ENCODE measurements at places on chromosomes 2 and 18.

GRCh38 chr2:16741498-16741897 lies 75.9 kb upstream of the CYRIA start:
- no peak for DNase-seq

- DNase-seq = no peak
Measured at GRCh38 chr2:102235491-102235890, 48.7 kb downstream of the IL1RL2 start.

GRCh38 chr18:10080372-10080771 lies 166.6 kb downstream of the VAPA start:
- DNase-seq = no peak

DNA sequence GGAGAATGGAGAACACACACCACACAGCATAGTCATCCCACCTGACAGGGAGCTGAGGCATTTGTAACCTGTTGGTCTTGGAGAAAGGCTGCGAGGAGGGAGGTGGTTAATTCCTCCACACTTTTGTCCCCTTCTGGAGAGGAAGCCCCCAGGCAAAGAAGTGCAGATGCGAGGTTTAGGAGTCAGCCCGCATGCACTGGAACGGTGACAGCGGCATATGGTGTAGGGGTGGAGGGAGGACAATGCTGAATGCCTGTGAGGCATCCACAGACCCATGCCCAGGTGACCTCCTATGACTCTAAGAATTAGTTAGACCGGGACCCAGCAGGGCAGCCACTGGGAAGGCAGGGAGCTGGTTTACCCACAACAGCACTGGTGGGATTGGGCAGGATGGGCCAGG lies 12.2 kb downstream of the SPATA3 start:
- DNase-seq = no peak

DNA sequence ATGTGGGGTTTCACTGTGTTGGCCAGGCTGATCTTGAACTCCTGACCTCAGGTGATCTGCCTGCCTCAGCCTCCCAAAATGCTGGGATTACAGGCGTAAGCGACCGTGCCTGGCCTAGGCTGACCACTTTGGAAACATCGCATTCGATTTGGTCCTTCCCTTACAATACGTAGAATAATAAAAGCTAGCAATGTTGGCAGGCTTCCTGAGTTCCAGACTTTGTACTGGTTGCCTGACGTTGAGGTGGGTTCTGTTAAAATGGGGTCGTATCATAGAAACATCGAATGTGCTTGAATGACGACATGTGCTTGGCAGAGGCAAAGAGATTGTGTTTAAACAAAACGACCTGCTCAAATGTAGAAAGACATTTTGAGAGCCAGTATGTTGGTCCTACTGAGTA lies 56.1 kb downstream of the LTBP1 start:
- DNase-seq = no peak

DNA sequence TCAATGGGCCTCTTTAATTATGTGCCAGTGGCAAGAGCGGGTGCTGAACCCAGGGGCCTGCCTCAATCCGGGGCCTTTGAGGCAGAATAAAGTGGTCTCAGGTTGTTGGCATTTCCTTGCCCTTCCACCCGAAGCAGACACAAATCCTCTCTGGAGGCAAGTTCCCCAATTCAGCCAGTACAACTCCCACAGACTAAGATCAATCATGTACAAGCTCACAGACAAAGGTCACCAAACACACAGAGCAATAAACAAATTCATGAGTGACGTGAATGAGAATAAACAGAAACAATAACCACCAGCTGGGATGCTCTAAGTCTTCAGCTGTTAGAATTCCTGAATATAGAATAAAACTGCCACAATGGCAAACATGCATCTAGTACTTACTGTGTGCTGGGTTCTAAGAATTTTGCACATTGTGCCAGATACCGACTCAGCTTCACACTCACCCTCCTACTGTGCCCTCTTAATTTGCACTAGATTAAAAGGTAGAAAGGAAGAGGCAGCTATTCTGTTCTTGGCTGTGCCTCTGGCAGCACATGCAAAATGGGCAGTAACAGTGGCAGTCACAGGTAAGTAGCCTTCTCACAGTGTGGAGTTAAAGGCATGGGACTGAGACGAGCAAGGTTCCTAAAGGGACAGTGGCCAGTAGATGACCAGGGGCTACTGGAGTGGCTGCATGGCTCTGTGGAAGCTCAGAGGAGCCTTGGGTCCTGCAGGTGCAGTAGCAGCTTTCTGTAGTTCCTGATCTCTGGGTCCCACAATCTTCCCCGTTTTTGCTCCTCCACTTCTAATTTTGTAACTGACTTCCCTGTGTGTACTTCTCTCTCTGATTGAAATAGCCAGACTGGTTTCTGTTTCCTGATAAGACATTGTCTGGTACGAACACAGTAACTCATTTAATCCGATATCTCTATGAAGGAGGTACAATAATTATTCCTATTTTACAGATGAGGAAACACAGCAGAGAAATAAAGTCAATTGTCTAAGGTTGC lies 34.6 kb upstream of the IL1B start:
- no peak for DNase-seq

GRCh38 chr2:20231598-20232026 lies 6.7 kb upstream of the SDC1 start:
- DNase-seq = no peak

DNA sequence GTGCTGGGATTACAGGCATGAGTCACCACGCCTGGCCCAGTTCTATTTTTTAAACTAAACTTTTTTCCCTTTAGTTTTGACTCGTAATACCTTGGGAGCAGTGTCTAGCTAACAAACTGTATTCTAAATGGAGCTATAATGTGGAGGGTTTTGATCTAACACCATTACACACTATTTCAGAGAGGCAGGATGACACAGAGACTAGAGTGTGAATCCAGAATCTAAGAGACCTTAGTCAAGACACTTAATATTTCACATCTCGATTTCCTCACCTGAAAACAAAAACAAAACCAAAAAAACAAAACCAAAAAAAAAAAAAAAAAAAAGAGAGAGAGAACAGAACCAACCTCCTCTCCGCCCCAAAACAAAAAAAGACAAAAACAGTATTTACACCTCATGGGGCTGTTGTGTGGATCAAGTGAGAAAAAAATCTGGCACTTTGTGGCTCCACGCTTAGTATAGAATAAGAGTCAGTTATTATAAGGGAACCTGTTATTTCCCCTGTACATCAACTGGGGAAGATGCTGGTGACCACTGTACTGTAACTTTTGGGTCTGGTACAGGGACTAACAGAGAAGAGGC lies 31.3 kb downstream of the DARS1 start:
- DNase-seq = no peak

DNA sequence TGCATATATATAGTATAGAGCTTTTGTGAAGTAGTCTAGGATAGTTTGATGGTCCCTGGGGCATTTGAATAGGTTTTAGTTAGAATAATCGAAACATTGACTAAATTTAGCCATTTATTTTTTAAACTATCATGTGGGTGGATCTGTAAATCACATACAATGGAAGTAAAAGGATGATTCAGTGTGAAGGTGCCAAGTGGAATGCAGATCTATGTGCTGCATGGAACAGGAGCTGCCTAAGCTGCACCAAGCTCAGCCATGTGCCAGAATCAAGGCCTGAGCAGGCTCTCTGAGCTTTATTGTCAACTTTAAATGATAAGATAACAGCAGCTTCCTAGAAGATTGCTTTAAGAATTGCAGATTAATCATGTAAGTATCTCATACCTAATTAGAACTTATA lies 1996.2 kb upstream of the PIK3C3 start:
- no peak for DNase-seq

DNA sequence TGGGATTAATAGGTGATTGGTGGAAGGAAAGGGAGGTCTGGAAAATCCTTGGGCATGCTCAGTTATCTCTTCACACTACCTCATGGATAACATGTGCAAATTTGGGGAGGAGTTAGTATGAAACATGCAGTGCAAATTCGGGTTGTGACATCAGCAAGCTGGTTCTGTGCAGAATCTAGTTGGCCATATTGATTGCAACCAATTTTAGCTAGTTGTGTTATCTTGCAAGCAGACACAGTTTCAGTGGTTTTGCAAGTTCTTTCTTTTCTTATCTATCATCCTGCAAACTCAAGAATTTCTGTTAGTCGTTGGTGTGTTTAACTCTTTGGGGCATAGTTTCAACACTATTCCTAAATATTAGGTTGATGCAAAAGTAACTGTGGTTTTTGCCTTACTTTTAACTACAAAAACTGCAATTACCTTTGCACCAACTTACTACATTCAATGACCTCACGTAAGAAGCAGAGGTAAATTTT lies 135.4 kb downstream of the PTH2R start:
- no peak for DNase-seq

- peak; percentile 71 for DNase-seq
Measured at GRCh38 chr2:177275040-177275742, 10.7 kb upstream of the NFE2L2 start.

DNA sequence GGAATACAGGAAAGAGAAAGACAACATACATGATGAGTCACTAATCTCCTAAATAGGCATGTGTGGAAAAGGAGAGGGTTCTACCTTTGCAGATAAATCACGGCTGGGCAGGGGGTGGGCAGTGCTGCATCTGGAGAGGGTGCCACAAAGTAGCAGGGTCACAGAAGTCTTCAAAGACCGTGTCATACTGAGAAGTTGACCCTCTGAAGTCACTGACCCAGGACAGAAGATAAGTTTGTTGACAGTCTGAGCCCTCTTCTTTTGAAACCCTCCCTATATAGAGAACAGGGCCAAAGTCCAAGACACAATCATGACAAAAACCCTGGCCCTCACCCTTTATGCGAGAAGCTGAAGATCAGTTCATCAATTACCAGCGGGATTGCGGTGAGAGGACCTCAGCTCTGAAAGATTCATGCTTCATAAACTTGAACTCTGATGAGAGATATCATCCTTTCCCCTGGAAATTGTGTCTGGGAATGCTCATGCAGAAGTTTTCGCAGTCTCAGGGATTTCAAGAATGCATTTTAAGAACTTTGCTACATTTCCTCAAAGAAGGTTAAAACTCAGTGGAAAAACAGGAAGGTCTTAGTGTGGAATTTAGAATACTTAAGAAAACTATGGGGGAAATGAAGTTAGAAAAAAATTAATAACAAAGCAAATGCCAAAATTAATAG lies 129.5 kb downstream of the FAM124B start:
- DNase-seq = no peak

DNA sequence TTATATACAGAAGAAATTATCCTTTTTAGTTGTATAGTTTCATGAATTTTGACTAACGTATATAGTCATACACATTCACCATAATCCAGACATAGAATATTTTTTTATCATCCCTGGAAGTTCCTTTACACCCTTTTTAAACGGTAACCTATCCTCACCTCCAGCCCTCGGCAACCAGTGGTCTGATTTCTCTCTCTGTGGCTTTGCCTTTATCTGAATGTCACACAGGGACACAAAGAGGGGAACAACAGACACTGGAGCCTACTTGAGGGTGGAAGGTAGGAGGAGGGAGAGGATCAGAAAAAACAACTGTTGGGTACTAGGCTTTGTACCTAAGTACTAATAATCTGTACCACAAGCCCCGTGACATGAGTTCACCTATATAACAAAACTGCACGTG lies 191.9 kb downstream of the MC4R start:
- no peak for DNase-seq

- DNase-seq = peak; percentile 89
Measured at GRCh38 chr2:125167820-125168219, 1142.7 kb downstream of the CNTNAP5 start.

- DNase-seq = no peak
Measured at GRCh38 chr2:233413046-233413445, 58.8 kb downstream of the DGKD start.

- DNase-seq = no peak
Measured at GRCh38 chr2:122486705-122487415, 731.4 kb downstream of the TSN start.

DNA sequence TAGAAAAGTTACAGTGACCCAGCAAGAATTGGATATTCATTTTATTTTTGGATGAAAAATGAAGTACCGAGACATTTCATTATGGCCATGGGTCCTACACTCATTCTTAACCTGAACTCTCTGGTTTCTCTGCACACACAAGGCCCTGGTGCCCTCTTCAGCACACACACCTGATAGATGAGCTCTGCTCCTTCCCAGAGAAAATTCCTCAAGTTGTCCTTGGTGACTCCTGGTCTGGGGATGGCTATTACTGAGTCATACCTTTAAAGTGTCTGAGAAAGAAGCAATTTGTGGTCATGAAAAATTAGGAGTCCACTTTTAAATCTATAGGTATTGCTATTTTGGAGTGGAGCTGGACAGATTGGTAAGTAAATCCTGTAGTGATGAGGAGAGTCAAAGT lies 311.5 kb downstream of the CDH2 start:
- DNase-seq = no peak

DNA sequence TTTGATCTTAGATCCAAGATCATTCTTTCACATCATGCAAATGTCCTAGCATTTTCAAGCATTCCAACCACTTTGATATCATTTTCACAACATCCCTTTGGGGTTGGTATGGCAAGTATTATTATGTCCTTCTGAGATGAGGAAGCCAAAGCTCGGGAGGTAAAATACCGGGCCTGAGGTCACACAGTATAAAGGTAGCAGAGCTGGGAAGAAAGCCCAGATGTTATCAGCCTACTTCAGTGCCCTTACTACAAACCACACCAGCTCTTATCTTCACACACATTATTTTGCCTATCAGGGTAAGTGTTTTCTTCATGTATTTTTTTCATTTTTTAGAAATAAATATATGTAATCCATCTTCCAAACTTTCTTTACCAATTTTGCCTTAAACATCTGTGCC lies 4.2 kb upstream of the B4GALT6 start:
- DNase-seq = no peak

DNA sequence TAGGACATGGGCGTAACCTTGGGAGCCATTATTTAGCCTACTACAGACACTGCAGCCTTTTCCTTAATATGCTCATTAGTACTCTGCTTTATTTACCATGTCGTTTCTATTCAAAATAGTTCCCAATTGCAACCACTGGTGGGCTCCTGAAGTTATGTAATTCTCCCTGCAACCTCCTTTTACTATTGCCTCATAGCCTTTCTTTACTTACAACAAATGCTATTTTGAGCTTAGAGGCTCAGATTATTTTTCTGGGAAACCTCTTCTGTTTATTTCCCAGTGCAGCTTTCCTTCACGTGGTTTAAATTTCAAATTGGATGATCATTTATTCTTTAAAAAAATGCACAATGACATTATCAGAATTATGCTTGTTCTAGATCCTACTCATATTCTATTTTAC lies 492.3 kb upstream of the TMEFF2 start:
- no peak for DNase-seq

- peak; percentile 88 for DNase-seq
Measured at GRCh38 chr2:234632527-234633391, 135.9 kb upstream of the ARL4C start.

- no peak for DNase-seq
Measured at GRCh38 chr2:59342166-59342565, 1101.0 kb upstream of the FANCL start.

- DNase-seq = peak; percentile 30
Measured at GRCh38 chr2:36287363-36288275, 68.0 kb upstream of the CRIM1 start.

- DNase-seq = no peak
Measured at GRCh38 chr18:7755753-7756475, 188.8 kb downstream of the PTPRM start.

- DNase-seq = no peak
Measured at GRCh38 chr2:1766425-1766824, 22.1 kb upstream of the PXDN start.

- no peak for DNase-seq
Measured at GRCh38 chr2:184297085-184297484, 301.2 kb upstream of the ZNF804A start.

All from skeletal muscle cell (primary cell).